Stromal cell of bone marrow (primary cell): ENCODE measurements at places on chromosomes 7 and 10.

GRCh38 chr10:75297021-75297599 lies 61.4 kb upstream of the COMTD1 start:
- DNase-seq = no peak

- peak; percentile 57 for DNase-seq
Measured at GRCh38 chr10:60099998-60100747, 193.8 kb upstream of the CCDC6 start.

GRCh38 chr10:35346248-35346647 lies 9.9 kb downstream of the CCNY start:
- DNase-seq = no peak

DNA sequence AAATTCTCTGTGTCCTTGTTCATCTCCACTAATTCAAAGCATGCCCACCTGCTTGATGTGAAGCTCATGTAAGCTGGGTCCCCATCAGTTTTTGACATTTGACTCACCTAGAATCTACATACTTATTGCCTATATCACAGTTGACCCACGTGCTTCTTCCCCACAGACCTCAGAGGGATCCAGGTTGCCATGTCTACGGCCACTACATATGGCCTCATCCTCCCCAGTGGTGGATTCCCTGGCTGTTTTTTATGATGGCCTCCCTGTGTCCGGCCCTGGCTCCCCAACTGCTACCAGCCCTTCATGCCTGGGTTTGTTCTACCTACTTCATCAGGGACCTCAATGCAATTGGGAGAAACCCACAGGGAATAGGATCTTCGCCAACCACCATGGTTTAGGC lies 187.4 kb upstream of the GDF10 start:
- DNase-seq = no peak

DNA sequence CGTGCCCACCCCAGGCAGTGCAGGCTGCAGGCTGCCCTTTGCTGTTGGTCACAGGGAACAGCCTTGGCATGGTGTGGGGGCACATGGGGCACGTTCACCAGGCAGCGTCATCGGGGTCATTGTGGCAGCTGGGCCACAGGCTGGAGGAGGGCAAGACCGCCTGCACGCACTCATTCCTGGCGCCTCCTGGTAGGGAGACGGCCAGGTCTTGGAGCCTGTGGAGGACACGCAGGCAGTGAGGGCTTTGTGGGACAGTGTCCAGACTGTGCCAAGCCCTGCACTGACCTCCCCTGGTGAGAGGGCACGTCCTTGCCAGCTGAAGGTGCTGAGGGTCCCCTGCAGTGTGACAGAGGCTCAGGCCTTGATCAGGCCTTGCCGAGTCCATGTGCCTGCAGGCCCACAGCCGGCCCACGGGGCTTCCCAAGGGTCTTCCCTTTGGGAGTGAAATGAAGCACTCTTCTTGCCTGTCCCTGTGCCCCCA lies 76.4 kb downstream of the NKX6-2 start:
- DNase-seq = no peak

DNA sequence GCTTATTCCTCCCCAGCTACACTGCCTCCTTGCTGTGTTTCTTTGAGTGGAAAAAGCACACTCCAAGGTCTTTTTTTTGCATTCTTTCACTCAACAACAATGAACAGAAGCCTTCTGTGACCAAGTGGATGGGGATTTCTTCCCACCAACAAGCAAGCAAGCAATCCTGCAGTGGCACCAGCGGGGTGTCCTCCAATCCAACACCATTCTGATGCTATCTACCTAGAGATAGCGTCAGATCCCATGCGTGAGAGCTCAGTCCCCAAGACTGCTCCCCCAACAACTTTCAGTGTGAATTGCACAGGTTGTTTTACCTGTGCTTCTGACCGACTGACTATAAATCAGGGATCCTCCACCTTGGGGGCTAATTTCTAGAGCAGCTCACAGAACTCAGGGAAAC lies 311.0 kb upstream of the PODXL start:
- DNase-seq = no peak

- peak; percentile 6 for DNase-seq
Measured at GRCh38 chr10:31847515-31847914, 81.1 kb downstream of the ARHGAP12 start.

- DNase-seq = no peak
Measured at GRCh38 chr7:128735436-128735835, 3.7 kb upstream of the CALU start.

- DNase-seq = no peak
Measured at GRCh38 chr10:29731760-29732159, 97.0 kb upstream of the SVIL start.

GRCh38 chr7:44965937-44966730 lies 12.7 kb downstream of the MYO1G start:
- no peak for DNase-seq

- no peak for DNase-seq
Measured at GRCh38 chr7:96304573-96304972, 17.3 kb downstream of the SLC25A13 start.
